ENCODE measurements at places on chromosomes 13 and 19.

- no peak for DNase-seq
Observed at GRCh38 chr13:73972545-73972944, 161.7 kb downstream of the KLF12 start.

GRCh38 chr19:33806434-33806881, 9.8 kb downstream of the KCTD15 start:
- DNase-seq: no peak

DNA sequence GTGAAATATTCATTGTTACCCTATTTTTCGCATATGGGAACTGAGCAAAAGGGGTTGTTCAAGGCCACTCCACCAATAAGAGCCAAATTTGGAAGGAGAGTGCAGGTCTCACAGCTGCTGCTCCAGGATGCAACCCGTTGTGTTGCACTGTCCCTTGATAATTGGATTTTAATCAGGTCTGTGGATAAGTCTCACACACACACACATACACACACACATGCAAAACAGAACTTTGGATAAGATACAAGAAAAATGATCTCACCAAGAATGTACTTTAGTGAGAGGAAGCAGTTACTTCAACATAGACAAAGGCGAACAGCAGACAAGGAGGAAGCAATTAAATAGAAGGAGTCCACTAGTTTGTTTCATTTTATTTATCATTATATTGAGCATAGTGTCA, 127.3 kb upstream of the EDNRB start:
- no peak for DNase-seq

GRCh38 chr13:33276570-33276969, 9.0 kb downstream of the STARD13 start:
- DNase-seq: no peak

GRCh38 chr13:114129649-114130062, 2.8 kb downstream of the RASA3 start:
- DNase-seq: peak; percentile 54

- no peak for DNase-seq
Observed at GRCh38 chr13:25660996-25661395, 289.2 kb downstream of the ATP8A2 start.

DNA sequence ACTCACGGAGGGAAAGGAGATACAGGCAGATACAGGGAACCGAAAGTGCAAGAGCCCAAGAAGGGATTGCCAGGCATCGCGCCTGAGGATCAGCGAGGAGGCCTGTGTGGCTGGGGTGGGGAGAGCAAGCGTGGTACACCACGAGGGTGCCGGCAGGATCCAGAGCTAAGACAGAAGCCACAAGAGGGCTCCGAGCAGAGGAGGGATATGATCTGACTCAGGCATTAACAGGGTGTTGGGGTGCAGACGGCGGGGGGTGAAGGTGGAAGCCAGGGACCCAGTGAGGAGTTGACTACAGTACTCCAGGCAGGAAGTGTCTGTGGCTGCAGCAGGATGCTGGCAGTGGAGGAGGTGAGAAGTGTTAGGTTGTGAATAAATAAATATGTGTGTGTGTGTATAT, 5.4 kb upstream of the PPP1R37 start:
- peak; percentile 47 for DNase-seq

DNA sequence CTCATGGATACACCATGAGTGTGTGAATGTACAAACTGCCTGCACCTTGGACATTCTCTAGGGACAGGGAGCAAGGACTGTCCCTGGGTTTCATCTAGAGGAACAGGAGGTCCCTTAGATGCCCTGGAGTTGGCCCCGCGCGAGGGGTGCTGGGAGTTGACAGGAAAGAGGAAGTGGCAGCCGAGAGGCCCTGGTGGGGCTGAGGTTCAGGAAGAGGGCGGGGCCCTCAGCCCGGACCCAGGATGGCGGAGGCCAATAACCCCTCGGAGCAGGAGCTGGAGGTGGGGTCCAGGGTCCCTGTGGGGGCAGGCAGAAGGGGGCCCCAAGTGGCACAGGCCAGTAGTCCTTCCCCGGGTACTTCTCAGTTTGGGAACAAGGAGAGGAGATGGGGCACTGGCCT, 6.9 kb downstream of the PKN1 start:
- peak; percentile 81 for DNase-seq

Data from stimulated activated CD4-positive, alpha-beta T cell treated with anti-CD3 and anti-CD28 coated beads, Interleukin-2, amount 100 ng/mL, for 24 hours (primary cell).